Pulmonary artery endothelial cell (primary cell): ENCODE measurements at places on chromosomes 7 and 10. TPM values are rescaled to one million over a fixed set of nuclear protein-coding genes. Genes with fewer than 3 reads are reported as not detected.

RNF148 gene
- 0.86 and 1.7 TPM in 2 replicates for total RNA-seq

- DNase-seq: no peak
Measured at GRCh38 chr10:114485696-114486400, 81.5 kb upstream of the AFAP1L2 start.

DNA sequence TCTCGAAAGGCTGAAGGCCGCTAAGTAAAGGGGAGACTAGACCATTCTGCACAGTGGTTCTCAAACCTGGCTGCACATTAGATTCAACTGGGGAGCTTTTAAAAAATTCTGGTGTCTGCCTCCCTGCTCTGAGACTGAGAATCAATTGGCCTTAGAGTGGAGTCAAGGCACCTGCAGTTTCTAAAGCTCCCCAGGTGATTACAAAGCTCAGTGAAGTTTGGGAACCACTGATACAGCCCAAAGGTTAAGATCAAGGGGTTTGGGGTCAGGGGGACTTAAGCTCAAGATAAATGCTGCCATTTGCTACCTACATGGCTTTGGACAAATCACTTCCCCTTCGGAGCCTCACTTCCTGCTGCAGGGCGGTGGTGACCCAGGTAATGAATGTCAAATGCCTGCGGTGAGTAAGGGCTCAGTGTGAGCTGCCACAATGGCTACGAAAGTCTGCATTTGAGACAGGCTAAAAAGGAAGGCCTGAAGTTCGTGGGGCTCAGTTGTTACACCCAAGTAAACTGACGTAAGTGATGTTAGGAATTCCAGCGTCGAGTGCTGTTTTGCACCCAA lies 72.3 kb downstream of the TLL2 start:
- DNase-seq: no peak

AEBP1 gene
- total RNA-seq: 2.6 and 5.4 TPM in 2 replicates
